ENCODE measurements at places on chromosomes 7 and 10. TPM values are rescaled to one million over a fixed set of nuclear protein-coding genes. Genes with fewer than 3 reads are reported as not detected.
A peak's percentile ranks its signal among the peaks of the same experiment; 100 is the strongest.

DNA sequence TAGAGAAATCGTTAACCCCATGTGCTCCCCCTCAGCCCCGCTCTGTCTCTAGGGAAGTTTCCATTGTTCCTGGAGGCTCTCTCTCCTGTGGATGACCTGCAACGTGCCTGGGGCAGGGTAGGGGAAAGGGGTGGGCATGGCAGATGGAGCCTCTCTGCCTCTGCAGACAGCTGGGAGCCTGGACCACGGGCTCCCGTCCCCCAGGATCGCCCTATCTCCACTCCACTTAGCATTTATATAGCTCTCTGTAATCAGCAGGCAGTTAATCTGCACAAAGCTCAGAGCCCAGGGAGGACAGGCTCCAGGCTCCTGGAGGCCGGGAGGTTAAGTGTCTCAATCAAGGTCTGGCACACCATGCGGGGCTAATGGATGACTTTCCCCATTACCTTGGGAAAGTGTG lies 369.7 kb downstream of the PLXNA4 start:
- DNase-seq = no peak

The GET4 gene
- total RNA-seq = 48.0 TPM

The GPR26 gene
- not detected for total RNA-seq

The CALML3 gene
- not detected for total RNA-seq

The GPRIN2 gene
- not detected for total RNA-seq

- no peak for DNase-seq
Measured at GRCh38 chr7:6154542-6155404, 117.7 kb downstream of the CYTH3 start.

DNA sequence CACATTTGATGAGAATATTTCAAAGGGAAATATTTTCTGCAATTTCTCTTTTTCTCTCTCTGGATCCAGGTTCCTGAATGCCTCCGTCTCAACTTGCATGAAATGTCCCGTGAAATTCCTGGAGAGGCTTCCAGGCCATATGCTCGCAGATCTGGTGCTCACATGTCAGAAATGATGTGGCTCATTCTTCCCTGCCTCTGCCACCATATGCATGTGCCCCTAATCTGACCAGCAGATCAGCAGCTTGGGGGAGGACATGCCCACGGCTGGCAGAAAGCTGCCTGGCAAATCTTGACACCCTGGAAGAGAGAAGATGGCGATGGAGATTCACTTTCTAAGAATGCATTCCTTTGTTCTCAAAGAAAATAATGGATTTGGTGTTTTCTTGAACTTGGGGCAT lies 490.7 kb downstream of the RPS24 start:
- DNase-seq = no peak

GRCh38 chr10:94489976-94490788 lies 55.4 kb upstream of the HELLS start:
- DNase-seq = no peak

DNA sequence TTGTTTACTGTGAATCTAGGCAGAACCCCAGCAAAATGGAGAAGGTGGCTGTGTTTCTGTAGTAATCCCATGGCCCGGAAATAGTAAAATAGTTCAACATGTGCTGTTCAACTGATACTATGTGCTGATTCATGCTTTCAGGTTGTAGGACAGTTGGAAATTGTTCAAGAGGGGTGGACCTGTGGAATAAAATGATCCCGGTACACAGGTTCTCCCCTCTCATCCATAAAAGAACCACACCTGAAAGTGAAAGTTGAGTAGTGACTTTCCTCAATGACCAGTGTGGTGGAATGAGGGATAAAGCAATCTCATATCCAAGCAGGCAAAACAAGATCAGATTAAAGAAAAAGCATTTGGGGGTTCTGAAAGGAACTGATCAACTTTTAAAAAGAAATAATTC lies 177.1 kb downstream of the POU6F2 start:
- DNase-seq = peak; percentile 6

DNA sequence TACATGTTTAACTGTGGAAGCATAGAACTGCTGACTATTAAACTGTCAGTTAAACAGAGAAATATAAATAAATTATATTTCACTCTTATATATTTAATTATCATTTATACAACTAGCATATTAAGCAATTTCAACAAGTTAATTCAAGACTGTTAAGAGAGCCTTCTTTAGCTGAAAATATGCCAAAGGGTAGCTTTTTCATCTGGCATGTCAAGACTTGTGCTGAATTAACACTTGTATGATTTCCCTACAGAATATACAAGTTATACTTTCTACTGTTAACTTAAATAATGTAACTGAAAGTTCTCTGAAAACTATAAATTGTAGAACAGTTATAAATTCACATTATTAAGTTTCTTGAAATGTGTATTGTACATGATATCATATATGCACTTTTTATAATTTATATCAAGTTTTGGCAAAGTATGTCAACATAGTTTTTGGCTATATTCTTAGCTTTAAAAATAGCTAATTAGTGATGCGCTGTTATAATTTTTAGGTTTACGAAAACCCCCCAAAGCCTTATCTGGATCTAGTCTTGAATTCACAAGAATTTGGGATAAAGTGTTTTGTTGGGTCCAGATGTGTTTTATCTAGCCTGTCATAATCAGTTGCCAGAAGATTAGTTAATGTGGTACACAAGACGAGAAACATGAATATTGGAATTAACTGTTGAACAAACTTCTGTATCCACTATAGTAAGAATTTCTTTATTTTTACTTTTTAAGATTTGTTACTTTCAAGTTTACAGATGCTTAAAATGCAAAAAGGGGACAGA lies 231.1 kb upstream of the FOXP2 start:
- no peak for DNase-seq

All from HT1080 (cell line).